Fibroblast of skin of right biceps (primary cell): ENCODE measurements at places on chromosomes 6 and 20.
A peak's percentile ranks its signal among the peaks of the same experiment; 100 is the strongest.

- no peak for DNase-seq
These were observed 16.5 kb upstream of the EFHC1 start for GRCh38 chr6:52403627-52404026.

- no peak for DNase-seq
These were observed 373.3 kb downstream of the CDKAL1 start for GRCh38 chr6:20907486-20908071.

DNA sequence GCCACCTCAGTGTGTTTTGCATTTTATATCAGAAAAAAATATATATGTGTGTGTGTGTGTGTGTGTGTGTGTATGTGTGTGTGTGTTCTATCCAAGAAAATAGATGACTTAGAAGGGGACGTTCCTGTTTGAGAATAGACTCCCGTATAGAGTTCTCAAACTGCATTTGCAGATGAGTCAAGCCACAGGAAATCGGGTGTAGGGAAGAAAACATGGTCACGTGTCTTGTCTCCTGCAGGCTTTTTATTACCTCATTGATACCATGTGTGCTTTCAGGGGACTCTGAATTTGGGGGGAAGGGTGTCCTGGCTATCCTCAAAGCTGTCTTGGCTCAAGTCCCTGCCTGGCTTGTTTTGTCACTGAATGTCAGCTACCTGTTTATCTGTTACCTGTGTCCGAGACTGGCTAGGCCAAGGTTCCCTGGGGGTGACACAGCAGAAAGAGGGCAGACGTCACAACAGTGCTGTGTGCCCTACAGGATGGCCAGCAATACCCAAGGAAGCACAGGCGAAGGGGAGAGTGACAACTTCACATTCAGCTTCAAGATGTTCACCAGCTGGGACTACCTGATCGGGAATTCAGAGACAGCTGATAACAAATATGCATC, 55.7 kb upstream of the NOP56 start:
- DNase-seq: peak; percentile 56

GRCh38 chr20:10336959-10337729, 96.9 kb downstream of the MKKS start:
- DNase-seq: peak; percentile 57

DNA sequence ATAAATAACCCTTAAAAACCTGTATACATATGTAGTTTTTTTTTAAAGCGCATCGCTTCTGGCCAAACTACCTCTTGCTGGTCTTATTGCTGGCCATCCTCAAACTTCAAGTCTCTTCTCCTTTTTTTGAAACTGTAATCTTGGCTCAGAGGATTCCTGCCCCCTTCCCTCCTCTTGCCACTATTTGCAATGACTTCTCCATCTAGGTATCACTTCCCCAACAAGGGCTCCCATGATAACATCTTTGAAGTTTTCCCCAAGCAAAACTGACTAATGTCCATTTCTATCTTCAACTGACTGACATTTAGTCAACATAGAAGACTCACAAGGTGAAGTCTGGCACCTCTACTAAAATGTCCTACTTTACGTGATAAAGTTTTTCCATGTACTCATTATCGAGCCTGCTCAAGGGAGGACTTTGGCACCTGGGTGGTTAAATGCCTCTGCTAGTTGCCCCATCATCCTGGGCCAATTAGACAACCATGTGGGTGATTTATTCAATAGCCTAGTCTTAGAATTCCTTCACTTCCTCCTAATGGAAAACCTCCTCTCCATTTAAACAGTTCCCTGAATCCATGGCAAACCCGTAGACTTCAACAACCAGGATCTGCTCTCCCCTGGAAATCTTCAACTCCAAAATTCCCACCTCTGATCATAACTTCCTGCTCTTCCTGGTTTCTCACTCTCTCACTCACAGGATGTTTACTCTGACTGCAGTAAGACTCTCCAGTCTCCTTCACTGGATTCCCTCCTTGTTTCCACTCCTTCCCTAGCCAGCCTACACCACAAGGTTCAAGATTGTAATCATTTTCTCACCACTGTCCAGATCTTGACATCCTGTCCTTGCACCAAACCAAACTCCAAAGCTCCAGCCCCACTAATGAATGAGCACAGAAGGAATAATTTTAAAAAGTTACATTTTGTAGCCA, 9.4 kb upstream of the PLAGL1 start:
- no peak for DNase-seq

DNA sequence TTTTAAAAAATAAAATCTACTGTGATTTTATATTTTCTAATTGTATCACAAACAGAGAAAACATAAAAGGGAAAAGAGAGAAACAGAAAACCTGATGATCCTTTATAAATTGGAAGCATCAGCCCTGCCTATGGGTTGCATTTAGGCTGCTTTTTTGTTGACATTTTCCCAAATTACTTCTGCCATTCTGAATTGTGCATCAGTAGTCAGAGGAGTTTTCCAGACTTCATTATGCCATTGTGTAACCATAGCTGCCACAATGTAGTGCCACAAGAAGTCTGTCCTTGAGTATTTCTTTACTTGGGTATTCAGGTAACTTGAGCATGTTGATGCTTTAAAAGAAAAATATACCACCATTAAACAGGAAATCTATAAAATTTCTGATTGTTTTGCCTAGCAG, 130.3 kb downstream of the HACE1 start:
- no peak for DNase-seq

DNA sequence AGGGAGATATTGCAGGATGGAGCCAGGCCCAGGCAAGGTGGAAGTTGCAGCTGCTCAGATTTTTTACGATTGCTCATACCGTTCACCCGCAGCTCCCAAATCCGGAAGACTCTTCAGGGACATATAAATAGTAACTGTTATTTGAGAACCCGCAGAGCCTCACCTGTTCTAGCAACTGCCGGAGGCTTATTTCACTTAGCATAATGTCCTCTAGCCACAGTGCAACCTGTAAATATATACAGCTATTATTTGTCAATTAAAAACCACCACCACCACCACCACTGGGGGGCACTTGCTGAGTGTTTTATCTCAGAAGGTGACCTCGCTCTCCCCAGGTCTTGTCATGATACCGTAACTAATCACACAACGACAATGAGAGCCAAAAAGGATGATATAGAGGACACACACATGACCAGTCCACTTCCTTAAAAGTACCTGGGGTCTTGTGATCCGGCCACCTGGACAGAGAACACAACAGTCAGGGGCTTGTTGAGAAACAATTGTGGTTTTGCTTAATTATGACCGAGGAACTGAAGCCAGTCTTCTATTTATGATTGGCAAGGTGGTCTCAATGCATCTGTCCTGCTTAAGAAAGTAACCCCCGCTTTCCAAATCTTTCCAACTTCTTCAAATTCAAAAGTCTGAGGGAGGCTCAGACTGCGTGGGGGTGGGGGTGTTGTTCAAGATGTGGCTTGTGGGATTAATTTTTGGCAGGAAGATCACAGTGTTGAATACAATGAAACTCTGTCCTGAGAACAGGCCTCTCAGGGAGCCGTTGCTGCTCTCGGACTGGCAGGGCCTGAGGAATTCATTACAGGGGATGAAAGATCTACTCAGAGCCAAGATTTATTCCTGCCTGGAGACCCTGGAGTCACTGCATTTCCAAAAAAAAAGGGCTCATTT, 107.7 kb upstream of the PRND start:
- peak; percentile 46 for DNase-seq

DNA sequence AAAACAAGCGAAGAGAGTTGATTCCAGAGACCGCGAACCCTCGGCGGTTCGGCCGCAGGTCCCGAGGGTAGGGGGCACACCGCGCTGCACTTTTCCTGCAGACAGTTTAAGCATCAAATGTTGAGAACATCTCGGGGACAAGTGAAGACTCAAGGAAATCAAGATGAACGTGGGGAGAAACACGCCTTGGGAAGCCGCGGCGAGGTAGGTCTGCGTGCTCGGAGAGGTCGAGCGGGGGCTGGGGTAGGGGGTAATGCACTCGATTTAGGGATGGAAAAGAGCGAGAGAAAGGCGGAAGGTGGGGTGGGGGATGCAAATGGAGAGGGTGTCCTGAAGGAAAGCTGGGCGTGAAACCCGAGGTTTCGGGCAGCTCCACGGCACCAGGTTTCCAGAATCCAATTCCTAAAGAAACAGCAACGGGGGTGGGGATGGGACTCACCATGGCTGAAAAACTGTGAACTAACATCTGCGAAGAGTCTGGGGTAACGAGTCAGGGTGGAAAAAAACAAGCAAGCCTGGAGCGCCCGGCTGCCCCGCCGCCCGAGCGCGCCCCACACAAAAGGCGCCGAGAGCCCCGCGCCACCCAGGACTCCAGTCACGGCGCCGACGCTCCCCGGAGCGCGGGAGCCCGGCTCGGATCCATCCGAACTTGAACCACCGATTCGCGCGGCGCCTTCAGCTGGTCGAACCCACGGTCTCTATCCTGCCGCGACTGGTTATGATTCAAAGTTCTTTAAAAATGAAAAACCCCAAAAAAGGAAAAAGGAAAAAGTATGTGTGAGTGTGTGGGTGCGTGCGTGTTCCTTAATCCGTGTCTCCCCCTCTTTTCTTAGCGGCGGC, 3.5 kb downstream of the TFAP2A start:
- DNase-seq: no peak

DNA sequence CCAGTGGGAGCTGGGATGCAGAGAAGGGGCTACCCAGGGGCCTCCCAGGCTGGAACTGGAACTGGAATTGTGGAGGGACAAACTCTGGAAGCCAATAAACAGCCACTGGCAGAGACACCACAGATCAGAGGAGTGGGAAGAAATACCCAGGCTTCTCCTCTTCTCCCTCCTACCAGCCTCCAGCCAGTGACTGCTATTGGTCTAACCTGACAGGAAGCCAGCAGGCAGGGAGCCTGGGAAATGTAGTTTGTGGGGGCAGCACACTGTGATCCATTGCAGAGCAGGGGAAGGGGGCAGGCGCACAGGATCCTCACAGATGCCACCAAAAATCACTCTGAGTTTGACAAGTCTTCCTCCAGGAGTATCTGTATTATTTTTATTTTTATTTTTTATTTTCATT, 12.1 kb upstream of the MLN start:
- no peak for DNase-seq
